ENCODE measurements at places on chromosomes 2 and 18. TPM values are rescaled to one million over a fixed set of nuclear protein-coding genes. Genes with fewer than 3 reads are reported as not detected.
A peak's percentile ranks its signal among the peaks of the same experiment; 100 is the strongest.

GRCh38 chr2:177281400-177282180 is 17.1 kb upstream of the NFE2L2 start:
- no peak for DNase-seq

- no peak for DNase-seq
Observed at GRCh38 chr2:230783101-230783500, 70.5 kb downstream of the CAB39 start.

GRCh38 chr18:13392029-13392750 is 173.6 kb downstream of the LDLRAD4 start:
- DNase-seq: no peak

- peak; percentile 68 for DNase-seq
Observed at GRCh38 chr2:195318440-195319111, 338.4 kb upstream of the SLC39A10 start.

DNA sequence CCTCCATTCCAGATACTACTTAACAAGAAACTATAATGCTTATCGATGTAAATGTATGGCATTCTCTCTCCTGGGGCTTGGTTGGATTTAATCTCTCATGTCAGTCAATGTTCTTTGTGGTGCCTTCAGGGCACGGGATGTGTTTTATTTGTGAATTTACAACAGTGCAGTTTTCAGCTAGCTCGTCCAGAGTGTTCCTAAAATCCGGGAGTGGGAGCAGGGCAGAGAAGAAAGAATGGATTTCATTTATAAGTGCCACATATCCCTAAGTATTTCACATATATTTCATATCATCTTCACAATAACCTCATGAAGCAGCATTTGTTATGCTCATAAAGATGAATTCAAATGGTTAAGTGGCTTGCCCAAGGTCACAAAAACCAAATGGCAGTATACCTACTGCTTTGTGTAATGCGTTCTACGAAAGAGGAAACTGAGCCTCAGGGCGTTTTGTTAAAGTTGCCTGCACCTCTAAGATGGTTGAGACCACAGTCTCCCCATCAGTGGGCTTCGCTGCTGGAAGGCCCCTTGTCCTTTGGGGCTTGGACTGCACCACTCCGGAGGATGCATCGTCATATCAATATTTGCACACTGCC is 134.7 kb upstream of the MGAT5 start:
- no peak for DNase-seq

The TCF7L1 gene
- 21.9 TPM for total RNA-seq

Measured in A673 (cell line).